Right forelimb (tissue), 1 donor: ENCODE measurements at places on chromosomes 5 and 9.

DNA sequence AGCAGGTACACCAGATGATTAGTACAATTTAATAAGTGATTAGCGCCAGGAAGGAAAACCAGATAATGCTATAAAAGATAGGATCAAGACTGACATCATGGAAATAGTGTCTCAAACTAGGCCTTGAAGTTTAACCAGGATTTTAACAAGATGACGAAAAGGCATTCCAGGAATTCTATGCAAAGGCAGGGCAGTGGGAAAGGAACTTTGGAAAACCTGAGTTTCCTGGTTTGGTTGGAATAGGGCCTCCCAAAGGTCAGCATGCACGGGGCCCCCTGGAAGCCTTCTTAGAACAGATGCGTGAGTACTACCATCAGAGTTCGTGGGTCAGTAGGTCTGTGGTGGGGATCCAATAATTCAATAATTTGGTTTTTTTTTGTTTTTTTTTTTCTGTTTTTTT is 935.2 kb upstream of the DMAC1 start:
- no peak for DNase-seq

- DNase-seq: no peak
Measured at GRCh38 chr5:118924006-118924389, 64.3 kb downstream of the DTWD2 start.

DNA sequence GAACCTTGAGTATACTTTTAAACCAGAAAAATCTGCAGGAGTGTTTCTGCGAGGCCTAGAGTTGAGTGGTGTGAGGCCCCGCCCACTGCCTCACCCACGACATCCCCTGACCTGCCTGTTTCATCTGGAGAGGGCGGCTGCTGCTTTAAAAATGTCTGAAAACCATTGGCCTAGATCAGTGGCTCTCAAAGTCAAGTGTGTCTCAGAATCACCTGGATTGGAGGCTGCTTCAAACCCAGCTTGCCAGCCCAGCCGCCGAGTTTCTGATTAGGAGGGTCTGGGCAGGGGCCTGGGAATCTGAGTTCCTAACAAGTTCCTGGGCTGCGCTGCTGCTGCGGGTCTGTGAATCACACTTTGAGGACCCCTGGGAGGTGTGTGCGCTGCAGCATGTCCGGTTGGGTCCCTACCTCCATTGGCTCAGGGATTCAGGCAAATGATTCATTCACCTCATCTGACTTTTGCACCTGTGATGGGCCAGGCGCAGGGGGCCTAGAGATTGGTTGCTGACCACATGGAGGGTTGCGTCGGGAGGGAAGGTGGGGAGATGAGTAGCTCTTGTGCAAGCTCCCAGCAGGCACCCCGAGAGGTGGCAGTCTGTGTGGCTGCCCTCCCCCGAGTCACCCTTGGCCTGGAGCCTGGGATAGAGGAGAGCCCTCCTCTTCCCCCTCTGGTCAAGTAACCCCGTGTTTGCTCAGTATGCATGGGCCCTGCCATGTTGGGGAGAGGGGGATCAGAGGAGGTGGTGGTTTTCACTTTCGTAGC is 27.6 kb upstream of the HMCN2 start:
- DNase-seq: no peak

GRCh38 chr9:111051400-111051799 is 13.1 kb upstream of the LPAR1 start:
- DNase-seq: no peak

GRCh38 chr9:76886318-76886717 is 19.6 kb downstream of the PRUNE2 start:
- no peak for DNase-seq

DNA sequence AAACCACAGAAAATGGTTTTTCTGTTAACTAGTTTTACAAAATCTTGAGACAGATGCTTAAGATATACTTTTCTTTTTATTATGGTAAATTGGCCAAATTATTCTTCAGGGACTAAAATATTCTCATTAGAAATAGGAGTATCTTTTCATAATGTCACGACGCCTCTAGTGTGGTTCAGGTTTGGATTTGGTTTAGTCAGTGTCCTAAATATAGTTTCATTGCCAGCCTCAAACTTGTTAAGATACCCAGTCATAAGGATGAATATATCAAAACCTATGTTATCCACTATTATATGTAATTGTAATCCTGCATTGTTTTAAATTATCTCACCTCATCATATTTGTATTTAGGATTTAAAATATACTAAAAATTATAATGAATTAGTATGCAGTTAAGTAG is 13.7 kb downstream of the NDUFAF2 start:
- DNase-seq: no peak

DNA sequence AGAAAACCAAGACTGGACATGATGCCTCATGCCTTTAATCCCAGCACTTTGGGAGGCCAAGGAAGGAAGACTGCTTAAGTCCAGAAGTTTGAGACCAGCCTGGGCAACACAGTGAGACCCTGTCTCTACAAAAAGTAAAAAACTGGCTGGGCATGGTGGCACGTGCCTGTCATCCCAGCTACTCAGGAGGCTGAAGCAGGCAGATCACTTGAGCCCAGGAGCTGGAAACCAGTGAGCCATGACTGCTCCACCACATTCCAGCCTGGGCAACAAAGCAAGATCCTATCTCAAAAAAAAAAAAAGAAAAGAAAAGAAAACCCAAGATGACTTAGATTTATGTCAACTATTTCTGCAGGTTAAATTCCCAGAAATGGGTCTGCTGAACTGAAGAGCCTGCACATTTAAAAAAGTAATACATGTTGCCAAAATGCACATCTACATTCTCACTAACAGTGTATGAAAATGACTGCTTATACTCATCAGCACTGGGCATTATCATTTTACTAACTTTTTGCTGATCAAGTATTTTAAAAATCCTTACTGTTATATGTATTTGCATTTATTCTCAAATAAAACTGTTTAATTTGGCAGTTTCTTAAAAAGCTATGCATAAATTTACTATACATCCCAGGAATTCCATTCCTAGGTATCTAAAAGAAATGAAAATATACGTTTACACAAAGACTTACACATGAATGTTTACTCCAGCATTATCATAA is 14.3 kb downstream of the ERMP1 start:
- no peak for DNase-seq

GRCh38 chr9:124894741-124895170 is 32.8 kb downstream of the ARPC5L start:
- DNase-seq: no peak

- no peak for DNase-seq
Measured at GRCh38 chr5:150023136-150023535, 22.6 kb downstream of the HMGXB3 start.

GRCh38 chr9:115115924-115116323 is 2.0 kb downstream of the TNC start:
- DNase-seq: no peak

GRCh38 chr5:179274321-179275315 is 70.6 kb downstream of the ADAMTS2 start:
- DNase-seq: peak; percentile 34

DNA sequence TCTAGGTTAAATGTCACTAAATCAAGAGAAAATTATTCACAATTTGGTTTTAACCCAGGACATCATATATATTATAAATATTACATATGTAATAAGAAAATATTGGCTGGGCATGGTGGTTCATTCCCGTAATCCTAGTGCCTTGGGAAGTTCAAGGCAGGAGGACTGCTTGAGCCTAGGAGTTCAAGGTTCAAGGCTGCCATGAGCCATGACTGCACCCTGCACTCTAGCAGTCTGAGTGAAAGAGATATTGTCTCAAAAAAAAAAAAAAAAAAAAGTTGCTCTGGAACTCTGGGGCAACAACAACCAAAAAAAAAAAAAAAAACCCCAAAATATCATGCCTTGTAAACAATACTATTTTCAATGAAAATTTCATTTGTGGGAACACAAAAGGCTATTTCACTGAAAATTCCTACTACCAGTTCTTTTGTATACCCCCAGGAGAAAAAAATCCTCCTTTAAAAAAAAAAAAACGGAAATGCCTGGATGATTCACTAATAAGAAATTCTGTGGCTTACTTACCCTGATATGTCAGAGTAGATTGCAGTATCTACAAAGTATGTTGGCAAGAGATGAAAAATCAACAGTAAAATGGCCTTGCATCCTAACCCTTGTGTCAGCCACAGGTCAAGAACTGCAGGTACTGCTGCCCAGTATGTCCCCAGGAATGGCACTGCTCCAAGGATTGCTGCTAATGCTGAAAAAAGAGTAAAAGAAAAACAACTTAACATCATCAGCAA is 22.6 kb upstream of the CTNNAL1 start:
- DNase-seq: no peak

DNA sequence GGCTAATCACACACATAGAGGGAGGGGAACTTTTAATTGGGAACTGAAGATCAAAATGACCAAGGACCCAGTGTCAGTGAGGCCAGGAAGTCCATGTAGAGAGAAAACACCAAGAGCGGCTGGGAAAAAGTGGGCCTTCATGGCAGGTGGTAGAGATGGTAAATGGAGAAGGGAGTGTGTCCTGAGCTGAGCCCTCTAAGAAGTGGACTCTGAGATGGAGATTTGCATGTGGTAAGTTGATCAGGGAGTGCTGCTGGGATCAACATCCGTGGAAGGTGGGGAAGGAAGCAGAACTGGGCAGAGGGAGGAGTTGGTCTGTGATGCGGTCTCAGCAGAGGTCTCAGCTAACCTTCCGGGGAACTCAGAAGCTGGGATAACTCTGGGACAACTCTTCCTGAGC is 18.9 kb upstream of the PDZD2 start:
- no peak for DNase-seq

DNA sequence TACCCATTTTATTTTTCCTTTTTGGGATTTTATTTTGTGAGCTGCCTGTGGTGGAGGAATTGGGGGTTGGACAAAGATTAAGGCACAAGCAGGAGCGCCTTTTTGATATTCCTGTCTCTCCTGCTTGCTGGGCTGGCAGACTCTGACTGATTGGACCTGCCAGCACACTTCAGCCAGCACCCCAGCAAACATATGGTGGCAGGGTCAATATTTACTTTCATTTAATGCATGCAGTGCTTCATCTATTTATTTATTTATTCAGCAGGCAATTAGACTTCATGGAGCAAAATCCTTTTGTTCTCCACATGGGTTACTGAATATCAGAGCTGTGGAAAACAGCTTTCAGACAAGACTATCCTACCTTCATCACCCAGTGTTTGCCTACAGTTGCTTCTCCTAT is 48.4 kb upstream of the EPB41L4A start:
- no peak for DNase-seq

DNA sequence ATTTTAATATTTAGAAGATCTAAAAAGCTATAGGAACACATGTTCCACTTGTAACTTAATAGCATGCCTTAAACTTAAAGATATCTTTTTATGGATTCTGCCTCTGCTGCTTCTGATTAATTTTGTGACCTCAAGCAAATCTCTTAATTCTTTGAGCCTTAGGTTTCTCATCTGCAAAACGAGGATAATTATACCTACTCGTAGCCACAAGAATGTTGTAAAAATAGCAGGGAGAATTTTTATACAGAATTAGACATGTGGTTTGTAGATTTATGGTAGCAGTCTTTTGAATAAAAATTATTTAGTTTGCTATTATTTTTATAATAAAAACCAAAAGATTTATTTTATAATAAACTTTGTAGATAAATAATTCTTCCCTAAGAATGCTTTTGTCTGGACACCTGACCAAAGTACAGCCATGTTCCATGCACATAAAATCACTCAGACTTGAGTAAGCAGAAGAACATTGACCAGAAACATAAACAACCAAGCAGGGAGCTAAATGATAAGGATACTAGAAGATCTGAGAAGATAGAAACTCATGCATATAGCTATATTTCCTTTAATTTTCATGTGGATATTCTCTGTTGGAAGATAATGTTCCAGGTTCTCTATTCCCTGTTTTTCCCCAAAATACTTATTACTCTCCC is 18.5 kb downstream of the C9orf85 start:
- no peak for DNase-seq

GRCh38 chr5:131774652-131775367 is 22.0 kb downstream of the FNIP1 start:
- DNase-seq: no peak

DNA sequence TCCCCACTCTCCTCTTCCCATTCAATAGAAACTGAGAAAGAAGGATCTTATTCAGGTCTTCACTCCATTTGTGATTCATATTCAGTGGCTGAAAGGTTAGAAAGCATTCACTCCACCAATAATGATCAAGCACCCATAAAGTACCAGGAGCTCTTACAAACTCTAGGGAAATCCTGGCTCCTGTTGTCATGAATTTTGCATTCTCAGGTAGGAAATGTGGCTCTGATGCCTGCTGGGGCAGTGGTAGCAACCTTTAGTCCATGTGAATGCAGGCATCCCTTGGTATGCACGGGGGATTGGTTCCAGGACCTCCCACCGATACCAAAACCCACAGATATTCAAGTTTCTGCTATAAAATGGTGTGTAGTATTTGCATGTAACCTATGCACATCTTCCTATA is 3.6 kb upstream of the RORB start:
- no peak for DNase-seq

DNA sequence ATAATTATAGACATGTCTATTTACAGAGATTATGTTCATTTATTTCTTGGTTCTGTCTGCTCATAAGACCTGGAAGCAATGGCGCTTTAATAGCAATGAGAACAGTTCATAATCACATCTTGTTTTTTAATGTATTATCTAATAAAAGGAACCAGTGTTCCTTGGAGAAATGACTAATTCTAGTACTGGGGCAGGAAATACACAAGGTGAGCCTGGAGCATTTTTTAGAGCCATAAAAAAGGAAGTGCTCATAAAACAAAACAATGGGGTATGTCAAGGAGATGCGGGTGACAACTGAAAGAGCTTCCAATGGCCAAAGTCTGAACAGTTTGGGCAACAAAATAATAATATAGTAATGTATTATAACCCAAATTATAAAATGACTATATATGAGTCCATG is 531.9 kb upstream of the CHD1 start:
- DNase-seq: no peak

- no peak for DNase-seq
Measured at GRCh38 chr9:9881692-9882091, 731.1 kb downstream of the PTPRD start.

GRCh38 chr5:1014346-1014745 is 5.7 kb downstream of the NKD2 start:
- no peak for DNase-seq

GRCh38 chr9:78601957-78602565 is 305.1 kb downstream of the PSAT1 start:
- no peak for DNase-seq

- DNase-seq: no peak
Measured at GRCh38 chr9:6905850-6906375, 148.1 kb downstream of the KDM4C start.

DNA sequence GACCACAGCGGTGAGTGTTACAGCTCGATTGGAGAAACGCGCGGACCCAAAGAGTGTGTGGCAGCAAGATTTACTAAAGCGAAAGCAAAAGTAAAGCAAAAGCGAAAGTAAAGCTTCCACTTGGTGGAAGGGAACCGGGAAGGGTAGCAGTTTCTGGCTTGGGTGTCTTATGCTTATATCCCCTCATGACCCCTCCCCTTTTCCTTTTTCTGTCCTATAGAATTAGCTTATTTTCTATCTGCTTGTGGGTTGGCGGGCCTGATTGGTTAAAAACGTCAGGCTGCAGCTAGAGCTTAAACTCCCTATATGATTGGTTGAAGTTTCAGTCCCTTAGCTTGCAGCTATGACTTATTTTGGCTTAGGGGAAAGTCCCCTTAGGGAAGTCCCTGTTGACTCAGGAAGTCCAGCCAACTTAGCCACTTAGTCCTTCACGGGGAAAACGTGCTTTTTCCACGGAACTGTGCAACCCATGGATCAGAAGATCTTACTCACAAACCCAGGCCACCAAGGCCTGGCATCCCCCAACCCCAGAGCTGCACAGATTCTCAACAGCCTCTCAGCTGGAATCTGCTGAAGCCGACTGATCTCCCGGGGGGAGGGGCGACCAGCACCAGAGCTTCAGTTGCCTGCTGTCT is 114.2 kb upstream of the ADAMTS16 start:
- no peak for DNase-seq

- DNase-seq: no peak
Measured at GRCh38 chr9:10690546-10690945, 77.7 kb upstream of the PTPRD start.
